BJ (cell line): ENCODE measurements at places on chromosomes 11 and 22.

GRCh38 chr11:59255281-59255680, 42.6 kb upstream of the MPEG1 start:
- no peak for DNase-seq

DNA sequence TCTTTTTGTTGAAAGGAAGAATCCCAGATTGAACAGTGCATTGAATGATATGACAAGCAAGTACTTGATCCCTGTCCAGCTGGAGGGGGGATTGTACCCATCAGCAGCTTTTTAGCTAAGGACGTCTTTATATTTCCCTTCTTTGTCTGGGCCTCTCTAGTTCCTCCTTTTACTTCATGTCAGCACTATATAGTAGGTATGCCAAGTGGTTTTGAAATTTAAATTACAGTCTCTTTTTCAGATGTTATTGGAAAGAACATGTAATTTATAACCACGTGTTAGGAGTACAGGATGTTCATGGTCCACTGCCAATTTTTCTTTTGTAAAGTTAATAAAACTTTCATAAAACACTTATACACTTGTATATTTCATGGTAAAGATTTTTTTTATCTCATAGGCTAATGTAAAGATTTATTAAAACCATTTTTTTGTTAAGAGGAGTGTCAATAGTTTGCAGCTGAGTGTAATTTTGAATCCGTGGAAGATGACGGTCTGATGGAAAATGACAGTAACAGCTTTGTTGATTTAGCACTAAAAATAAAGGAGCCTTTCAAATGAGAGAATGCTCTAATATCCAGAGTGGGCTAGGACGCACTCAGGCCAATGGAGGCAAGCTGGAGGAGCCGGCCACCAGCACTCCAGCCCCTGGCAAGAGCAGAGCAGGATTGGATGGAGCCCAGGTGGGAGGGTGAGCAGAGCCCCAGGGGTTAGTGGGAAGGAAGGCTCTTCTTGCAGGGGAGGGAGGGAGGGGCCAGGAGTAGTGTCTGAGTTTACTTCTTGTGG, 488.3 kb downstream of the INSC start:
- DNase-seq: no peak

- DNase-seq: no peak
Measured at GRCh38 chr22:25554238-25554671, 10.2 kb upstream of the GRK3 start.

GRCh38 chr11:102478673-102479299, 26.2 kb upstream of the TMEM123 start:
- no peak for DNase-seq

GRCh38 chr11:128841461-128842072, 25.5 kb downstream of the KCNJ1 start:
- DNase-seq: no peak

GRCh38 chr11:16603245-16603644, 135.2 kb upstream of the C11orf58 start:
- no peak for DNase-seq

DNA sequence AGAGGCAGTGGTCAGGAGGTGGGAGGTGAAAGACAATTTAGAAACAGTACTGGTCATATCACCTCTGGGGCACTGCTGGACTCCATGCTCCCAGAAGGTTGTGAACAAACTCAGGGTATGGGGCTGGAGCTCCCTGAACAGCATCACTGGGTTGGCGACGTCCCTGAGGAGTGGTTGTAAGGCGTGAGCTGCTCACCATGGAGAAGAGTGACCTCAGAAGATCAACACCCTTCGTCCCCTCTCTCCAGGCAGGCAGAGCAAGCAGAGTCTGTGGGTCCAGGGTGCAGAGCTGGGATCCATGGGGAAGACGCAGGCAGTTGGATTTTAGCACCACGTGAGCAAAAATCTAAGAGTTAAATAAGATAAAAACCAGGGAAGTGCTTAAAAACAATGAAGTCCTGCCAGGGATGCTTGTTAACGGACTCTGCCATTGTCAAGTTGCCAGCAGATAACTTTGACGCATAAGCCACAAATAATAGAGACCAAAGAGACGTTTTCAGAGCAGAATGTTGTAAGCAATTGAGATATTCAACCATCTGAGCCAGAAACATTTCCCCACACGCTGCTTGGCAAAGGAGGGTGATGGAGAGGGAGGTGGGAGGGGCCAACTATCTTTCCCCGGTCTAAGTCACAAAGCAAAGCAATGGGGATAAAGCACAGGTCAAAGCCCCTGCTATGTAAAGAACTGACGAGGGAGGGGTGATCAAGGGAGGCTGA, 13.6 kb downstream of the PNPLA5 start:
- no peak for DNase-seq

DNA sequence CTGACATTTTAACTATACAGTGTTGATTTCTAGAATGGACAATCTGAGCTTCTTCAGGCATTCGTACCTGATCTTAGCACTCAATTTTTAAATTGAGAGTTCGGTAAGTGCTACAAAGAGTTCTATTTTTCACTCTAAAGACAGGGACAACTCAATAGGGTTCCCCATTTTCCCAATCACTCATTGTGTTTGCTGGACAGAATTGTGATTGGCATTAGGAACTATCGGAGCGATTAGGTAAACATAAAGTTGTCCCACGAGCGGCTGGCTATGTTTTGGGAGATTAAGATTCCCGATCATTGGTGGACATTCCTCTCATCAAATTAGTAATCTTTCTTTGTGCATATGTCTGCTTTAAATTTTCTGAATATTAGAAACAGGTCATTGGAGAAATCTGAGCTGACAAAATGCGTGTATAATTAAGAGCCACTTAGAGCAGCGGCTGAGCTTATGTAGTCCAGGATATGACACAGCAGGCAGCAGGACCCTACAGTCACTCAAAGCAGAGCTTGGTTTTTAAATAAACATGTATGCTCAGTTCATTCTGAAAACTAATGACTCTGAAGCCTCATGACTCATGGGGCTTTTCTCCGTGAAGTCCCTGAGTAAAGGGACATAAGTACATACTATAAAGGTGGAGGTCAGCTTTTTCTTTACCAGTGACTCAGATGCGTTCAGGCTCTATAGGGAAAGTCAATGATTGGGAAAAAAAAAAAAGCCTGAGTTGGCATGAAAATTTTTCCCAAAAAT, 109.4 kb downstream of the GRIA4 start:
- DNase-seq: no peak

DNA sequence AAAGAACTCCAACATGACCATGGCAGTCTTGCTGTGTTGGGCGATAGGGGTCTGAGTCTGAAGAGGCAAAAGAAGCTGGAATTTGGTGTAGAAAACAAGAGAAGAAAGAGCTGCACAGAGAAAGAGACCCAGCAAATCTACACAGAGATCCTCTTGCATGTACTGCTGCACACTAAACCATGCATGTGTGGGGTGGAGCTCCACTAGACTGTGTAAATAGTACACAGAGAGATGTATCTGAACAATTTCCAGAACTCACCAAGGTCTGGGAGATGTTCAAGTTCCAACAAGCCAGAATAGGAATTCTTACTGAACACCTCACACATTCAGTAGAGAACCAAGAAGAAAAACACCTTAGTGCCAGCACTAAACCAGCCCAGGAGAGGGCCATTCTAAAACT, 42.3 kb downstream of the CSF2RB start:
- no peak for DNase-seq

DNA sequence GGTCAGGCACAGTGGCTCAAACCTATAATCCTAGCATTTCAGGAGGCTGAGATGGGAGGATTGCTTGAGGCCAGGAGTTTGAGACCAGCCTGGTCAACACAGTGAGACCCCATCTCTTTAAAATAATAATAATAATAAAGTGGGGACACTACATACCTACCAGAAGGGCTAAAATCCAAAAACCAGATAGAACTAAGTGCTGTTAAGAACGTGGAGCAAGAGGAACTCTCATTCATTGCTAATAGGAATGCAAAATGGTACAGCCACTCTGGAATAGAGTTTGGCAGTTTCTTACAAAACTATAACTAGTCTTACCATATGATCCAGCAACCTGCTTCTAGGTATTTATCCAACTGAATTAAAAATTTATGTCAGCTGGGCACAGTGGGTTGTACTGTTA, 9.6 kb downstream of the CKAP5 start:
- no peak for DNase-seq

DNA sequence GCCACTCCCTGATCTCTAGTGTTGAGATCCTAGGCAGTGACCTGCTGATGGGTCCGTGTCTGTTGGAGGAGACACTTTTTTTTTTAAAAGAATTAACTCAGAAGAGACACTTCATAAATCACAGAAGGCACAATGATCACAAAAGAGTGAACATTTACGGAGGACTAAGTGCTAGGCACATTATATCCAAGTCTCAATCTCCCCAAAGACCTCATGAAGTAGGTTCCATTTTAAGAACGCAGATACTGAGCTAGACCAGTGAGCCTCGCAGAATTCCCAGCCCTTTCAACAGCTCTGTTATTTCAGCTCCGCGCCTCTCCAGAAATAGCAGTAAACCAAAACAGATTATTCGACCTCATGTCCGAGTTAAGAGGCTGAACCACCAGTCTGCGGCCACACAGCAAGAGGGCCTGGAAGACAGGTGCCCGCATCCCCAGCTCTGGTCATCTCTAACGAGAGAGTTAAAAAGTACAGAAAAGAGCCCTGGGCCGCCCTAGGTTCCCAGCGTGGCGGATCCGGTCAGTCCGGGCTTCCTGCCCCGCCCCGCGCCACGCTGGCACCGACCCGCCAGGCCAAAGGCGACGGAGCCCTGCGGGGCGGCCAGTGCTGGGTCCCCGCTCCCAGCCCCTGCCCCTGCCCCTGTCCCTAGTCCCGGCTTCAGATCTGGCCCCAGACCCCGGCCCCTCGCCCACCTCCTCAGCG, 612 bp downstream of the XBP1 start:
- peak; percentile 1 for DNase-seq

GRCh38 chr11:84518631-84519183, 1108.4 kb downstream of the DLG2 start:
- no peak for DNase-seq

DNA sequence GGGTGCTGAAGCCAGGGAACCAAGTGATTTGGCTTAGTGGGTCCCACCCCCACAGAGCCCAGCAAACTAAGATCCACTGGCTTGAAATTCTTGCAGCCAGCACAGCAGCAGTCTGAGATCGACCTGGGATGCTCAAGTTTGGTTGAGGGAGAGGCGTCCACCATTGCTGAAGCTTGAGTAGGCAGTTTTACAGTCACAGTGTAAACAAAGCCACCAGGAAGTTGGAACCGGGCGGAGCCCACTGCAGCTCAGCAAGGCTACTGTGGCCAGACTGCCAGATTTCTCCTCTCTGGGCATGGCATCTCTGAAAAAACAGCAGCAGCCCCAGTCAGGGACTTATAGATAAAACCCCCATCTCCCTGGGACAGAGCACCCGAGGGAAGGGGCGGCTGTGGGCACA, 424.1 kb upstream of the TENM4 start:
- no peak for DNase-seq

GRCh38 chr11:59025097-59025496, 61.0 kb upstream of the GLYATL1B start:
- no peak for DNase-seq

DNA sequence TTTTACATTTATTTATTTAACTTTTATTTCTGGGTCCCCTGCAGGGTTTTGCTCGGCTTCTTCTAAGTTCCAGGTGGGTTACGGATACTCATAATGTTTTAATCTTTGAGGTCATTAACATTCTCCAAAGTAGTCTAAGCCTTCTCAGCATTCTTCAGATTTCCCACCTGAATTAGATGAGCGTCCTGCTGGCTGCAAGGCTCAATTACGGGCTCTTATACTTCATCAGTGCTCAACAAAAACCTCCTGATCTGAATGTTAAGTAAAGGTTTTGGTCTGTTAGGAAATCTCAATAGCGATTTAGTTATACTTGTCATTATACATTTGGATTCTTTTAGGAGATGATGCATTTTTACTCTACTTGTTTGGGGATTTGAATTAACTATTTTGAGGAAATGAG, 27.3 kb upstream of the NFRKB start:
- DNase-seq: no peak

DNA sequence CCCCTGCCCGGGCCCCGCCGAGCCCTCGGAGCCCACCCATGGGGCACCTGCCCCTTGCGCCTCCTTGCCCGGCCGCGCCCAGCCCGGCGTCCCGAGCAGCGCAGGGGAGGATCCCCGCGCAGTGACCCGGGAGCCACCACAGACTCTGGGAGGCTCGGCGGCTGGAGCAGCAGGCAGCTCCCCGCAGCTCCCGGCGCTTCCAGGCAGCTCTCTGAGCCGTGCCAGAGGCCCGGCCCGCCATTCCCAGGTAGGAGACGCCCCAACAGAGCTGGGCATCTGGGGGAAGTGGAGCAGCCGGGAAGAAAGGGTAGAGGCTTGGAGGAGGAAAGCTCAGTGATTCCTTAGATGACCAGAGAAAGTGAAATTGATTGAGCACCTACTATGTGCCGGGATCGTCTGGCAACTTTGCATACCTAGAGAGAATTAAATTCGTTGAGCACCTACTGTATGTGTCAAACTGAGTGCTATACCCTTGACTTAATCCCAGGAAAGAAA, 670 bp downstream of the RASD2 start:
- no peak for DNase-seq

DNA sequence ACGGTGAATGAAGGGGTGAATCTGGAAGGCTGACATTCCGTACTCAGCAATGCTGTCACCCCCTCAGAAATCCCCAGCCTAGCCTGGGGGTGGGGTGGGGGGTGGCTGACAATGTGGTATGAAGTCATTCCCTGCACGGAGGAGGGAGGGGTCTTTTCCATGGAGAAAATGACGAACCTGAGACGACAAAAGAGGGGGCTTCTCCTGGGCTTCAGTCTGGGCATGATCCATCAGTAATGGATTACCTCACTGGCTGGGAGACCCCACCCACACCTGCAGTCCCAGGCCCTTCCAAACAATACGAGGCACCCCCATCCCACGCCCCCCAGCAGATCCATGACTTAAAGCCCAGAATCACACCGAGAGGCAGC, 1.0 kb downstream of the KIAA0930 start:
- no peak for DNase-seq

GRCh38 chr11:43693731-43694130, 13.2 kb downstream of the HSD17B12 start:
- no peak for DNase-seq

DNA sequence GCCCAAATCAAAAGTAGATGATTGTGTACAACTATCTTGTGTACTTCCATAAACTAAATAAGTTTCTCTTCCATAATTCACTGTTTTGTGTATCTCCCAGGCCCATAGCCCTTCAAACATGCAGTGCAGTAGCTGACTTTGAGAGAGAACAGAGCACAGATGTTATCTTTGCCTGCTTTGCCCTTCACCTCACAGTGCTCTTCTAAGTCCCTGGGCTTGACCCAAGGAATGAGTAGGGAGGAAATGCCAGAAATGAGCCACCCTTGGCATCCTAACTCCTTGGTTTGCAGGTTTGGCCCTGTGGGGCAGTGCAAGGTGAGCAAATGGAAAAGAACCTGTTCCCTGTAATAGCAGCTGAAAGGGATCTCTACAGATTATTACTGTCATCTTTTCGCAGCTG, 79.2 kb downstream of the STIM1 start:
- DNase-seq: no peak

GRCh38 chr11:47270331-47271271, 668 bp downstream of the MADD start:
- no peak for DNase-seq

GRCh38 chr11:88484873-88485621, 147.5 kb upstream of the CTSC start:
- DNase-seq: no peak

- DNase-seq: no peak
Measured at GRCh38 chr11:68107689-68108088, 13.5 kb downstream of the CHKA start.

- DNase-seq: no peak
Measured at GRCh38 chr11:30110691-30111090, 93.9 kb upstream of the KCNA4 start.
